ENCODE measurements at places on chromosomes 3 and 15.

DNA sequence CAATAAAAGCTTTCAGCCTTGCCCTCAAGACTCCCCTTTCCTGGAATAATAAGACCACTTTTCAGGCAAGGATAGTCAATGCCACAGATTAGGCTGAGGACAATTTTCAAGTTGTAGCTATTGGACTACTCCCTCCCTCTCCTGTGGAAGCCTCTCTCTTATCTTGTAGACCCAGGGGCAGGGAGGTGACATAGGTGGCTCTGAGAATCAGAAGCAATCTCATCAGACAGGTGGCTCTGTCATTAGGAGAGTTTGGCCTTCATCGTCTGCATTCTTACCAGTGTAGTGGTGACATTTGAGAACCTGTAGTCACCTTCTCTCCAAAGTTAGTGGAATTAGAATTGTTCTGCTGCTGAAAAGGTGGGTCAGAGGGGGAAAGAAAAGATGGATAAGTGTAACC, 80.0 kb downstream of the LARS2 start:
- no peak for DNase-seq

- DNase-seq = no peak
These were observed 335.9 kb upstream of the SLCO3A1 start for GRCh38 chr15:91517491-91518200.

DNA sequence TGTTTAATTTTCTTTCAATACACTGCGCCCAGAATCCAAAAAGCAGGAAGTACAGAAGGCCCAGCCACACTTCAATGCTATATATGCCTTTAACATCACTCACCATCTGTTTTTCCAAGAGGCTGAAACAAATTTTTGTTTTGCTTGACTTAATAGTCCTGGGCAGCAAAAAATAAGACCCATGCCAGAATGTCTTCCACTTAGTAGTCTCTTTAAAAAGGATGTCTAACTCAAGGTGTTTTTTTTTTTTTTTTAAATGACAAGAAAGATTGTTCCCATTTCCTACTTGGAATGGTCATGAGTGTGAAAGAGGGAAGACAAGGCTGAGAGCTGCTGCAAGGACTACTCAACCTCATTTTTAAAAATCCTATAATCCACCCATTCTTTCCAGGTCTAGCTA, 590.3 kb upstream of the SGO1 start:
- DNase-seq = no peak

- DNase-seq = peak; percentile 66
These were observed 966 bp upstream of the PKM start for GRCh38 chr15:72231833-72232478.

Measured in body of pancreas (tissue), 4 donors.